ENCODE measurements at places on chromosomes 6 and 20.

- no peak for DNase-seq
These were observed 541.7 kb upstream of the BTBD3 start for GRCh38 chr20:11375966-11376365.

- DNase-seq: no peak
These were observed 248.1 kb downstream of the TAF4 start for GRCh38 chr20:61817575-61817974.

DNA sequence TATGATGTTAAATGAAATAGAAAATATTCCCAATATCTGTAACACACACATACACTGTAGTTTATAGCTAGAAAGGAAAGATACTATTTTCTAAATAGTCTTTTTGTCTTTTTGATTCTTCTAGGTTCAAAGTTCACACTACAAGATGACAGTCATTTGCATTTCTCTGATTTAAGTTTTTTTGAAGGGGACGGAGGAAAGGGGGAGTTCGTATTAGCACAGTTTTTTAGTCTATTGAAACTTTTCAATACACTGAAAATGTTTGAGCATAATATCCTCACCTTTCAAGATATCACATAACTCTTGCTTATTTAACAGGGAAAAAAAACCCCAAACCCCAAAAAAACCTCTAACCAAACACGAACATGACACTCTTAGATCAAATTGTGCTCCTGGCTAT, 68.1 kb downstream of the BMP2 start:
- DNase-seq: no peak

DNA sequence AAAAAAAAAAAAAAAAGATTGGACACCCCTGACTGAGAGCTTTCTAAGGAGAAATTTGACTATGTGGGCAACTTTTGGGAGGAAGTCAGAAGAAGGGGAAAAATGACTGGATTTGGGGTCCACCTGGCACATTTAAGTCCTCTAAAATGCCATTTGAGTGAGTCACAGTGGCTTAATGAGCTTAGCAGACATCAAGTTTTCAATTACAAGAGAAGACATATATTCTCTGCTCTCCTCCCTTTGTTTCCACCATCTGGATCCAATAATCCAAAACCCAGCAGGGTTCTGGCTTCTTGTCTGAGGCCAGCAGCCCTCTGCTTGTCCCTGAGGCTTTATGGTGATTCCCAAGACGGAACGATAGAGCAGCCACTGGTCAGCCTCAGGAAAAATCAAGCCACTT, 6.9 kb downstream of the PI3 start:
- no peak for DNase-seq

DNA sequence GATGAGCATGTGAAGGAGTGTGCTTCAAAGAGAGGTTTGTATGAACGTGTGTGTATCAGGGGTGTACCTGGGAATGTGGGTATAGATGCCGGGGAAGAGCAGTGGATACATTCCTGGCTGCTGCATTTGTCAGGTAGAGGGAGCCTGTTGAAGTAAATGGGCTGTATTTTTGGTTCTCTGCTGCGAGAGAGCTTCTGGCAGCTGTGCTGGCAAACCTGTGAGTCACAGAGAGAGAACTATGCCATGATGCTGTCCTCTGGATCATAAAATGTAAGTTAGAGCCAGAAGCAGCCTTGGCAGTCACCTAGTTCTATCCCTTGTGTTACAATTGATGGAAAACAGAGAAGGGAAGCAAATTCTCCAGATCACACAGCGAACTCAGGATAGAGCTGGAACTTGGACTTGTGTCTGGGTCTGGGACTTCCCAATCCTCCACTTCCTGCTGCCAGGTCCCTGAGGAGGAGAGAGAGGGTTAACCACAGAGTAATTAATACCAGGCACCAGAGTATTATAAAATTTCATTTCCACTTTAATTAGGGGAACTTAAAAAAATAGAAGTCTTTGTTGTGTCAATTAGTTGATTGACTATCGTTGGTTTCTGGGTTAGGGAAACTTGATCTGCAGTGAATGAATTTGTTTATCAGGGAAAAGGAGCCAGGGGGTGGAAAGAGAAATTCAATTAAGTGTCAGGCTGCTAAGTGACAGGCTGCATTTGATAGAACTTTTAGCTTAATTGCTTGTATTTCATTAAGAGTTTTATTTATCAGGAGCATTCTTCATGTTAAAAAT, 41.1 kb upstream of the GTSF1L start:
- DNase-seq: no peak

DNA sequence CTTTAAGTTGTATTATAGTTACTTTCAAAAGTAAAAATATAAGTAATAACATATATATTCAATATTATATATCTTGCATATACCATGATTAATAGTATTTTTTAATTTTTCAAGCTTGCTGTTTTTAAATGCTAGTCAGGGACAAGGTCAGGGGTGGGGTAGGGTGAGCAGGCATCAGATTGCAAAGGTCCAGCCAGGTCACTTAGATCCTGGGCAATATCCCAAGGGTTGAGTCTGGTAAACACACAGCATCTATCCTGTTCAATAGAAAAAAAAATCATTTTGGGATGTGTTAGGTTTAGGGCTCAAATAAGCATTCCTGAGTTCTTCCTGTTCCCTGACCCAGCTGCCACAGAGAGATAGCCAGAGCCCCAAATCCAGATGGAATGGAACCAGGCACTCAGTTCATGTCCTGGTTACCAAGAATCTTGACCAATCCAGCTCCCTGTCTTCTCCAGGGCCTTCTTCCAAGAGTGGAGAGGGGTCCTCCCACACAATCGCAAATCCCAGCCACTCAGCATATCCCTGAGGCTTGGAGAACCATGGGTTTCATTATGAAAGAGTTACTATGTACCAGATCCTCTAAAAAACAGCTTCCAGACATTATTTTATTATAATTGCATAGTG, 134.9 kb upstream of the TOP1 start:
- no peak for DNase-seq

DNA sequence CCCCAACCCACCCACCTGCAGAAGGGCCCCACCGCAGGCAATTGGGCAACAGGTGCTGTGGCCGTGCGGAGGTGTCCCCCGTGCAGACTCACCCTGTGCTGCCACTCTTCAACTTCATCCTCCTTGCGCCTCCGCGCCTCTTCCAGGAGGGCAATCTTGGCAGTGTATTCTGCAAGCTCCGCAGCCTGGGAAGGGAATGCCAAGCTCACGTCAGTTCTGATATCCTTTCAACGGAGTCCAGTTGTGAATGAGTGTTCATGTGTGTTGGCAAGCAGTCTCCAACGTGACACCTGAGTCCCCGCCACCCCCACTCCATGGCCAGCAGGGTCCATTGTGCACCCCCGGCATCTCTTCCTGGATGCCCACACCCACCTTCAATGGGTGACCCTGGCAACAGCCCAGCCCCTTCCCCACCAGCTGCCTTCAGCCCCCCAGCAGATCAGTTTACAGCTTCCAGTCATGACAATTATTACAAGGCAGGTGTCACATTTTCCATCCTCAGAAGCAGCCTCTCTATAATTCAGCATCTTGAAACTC, 49.9 kb downstream of the EZR start:
- DNase-seq: no peak

Data from stimulated activated CD4-positive, alpha-beta T cell treated with anti-CD3 and anti-CD28 coated beads, Interleukin-4, amount 100 ng/mL, for 1 hour (primary cell).